Renal cortex interstitium (tissue), 15 donors: ENCODE measurements at places on chromosomes 11 and 22.

DNA sequence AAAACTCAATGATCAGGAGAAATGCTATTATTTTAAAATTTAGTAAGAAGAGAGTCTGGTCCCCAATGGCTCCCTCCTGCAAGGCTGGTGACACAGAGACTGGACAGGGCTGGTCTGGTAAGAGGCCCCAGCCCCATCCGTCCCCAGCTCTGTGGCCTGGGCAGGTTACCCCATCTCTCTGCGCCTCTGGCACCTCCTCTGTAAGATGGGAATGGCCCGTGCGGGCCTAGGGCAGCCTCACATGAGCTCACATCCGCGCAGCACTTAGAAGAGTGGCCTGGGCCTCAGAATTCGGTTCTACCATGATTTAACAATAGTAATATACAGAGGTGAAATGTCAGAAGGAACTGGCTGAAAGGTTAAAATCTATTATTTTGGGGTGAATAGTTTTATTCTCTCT, 1.2 kb downstream of the APOBEC3F start:
- DNase-seq, result no peak

DNA sequence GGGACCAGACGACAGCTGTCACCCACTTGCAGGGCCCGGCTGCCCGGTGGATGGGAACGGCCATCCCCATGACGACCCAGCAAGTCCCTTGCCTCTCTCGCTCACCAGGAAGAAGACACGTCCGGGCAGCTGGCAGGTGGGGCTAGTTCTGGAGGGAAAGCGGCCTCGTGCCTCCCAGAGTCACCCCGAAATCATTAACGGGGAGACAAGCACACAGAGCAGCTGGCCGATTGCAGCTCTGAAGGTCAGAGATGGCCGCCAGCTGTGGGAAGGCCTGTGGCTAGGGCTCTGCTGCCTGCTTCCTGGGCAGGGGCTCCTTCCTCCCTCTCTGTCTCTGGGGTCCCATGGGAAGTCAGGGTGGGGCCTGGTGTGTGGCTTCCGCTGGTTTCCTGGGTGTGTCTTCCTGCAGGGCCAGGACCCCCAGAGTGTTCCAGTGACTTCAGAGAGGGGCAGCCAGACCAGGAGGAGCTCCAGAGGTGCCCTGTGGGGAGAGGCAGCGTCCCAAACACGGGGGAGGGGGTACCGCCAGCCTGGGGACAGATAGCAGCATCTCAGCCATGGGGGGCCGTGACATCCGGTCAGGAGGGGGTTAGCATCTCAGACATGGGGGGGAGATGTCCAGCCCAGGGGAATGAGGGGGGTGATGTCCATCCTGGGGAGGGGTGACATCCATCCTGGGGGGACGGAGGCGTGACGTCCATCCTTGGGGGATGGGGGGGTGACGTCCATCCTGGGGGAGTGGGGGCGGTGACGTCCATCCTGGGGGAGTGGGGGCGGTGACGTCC, 114.9 kb downstream of the KCNQ1 start:
- DNase-seq, result no peak

DNA sequence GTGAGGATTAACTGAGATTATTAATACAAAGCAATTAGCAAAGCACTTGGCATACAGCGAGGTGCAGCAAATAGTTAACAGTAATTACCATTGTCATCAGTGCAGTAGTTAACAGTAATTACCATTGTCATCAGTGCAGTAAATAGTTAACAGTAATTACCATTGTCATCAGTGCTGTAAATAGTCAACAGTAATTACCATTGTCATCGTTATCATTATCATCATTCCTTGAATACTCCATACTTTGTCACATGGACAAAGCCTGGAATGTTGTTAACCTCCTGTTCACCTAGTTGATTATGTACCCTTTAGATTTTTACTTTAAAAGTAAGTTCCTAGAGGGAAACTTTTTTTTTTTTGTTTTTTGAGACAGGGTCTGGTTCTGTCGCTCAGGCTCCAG, 19.5 kb upstream of the LYVE1 start:
- DNase-seq, result no peak

- DNase-seq, result no peak
Measured at GRCh38 chr11:100680070-100680469, 7.0 kb upstream of the ARHGAP42 start.

- DNase-seq, result no peak
Measured at GRCh38 chr11:27356624-27357222, 6.3 kb downstream of the CCDC34 start.

GRCh38 chr11:59918987-59919589, 19.1 kb upstream of the OOSP1 start:
- no peak for DNase-seq

- no peak for DNase-seq
Measured at GRCh38 chr22:17748555-17749353, 25.5 kb downstream of the BID start.

- DNase-seq, result no peak
Measured at GRCh38 chr22:22344430-22344829, 99.8 kb downstream of the VPREB1 start.

- peak; percentile 85 for DNase-seq
Measured at GRCh38 chr22:42553475-42554361, at the start of gene SERHL2. Gene SERHL2 (plus strand): TSS chr22:42553956. CDS start chr22:42554021, 65 bp downstream.

DNA sequence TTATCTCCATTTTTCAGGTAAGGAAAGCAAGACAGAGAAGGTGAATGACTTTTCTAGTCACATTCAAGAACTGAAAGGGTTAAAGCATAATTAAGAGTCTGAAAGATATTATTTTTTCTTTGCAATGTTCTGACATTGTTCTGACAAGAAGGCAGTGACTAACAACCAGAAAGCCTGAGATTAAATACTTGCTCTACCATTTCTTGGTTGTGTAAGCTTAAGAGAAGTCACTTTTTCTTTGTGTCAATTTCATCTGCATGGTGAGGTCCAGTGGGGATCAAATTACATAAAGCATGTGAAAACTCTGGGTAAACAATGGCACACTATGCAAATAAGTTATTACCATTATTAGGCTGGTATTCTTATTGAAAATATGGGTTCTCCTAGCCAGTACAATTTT, 73.7 kb downstream of the PHF21A start:
- no peak for DNase-seq

DNA sequence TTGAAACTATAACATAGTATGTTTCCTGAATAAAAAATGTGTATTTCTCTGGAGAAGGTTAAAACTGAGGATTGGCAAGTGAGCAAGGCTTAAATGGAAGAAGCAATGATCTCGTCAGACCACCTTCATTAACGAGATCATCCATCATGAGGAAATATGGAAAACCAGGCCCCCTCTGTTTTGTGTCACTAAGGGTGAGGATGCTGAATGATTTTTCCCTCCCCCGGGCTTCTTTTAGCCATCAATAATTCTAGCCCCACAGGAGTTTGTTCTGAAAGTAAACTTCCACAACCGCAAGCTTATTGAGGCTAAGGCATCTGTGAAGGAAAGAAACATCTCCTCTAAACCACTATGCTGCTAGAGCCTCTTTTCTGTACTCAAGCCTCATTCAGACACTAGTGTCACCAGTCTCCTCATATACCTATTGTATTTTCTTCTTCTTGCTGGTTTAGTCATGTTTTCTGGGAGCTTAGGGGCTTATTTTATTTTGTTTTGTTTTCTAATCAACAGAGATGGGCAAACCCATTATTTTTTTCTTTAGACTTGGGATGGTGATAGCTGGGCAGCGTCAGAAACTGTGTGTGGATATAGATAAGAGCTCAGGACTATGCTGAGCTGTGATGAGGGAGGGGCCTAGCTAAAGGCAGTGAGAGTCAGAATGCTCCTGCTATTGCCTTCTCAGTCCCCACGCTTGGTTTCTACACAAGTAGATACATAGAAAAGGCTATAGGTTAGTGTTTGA, 5.8 kb upstream of the HBE1 start:
- DNase-seq, result no peak

- no peak for DNase-seq
Measured at GRCh38 chr22:42282943-42283277, 12.5 kb upstream of the TCF20 start.

DNA sequence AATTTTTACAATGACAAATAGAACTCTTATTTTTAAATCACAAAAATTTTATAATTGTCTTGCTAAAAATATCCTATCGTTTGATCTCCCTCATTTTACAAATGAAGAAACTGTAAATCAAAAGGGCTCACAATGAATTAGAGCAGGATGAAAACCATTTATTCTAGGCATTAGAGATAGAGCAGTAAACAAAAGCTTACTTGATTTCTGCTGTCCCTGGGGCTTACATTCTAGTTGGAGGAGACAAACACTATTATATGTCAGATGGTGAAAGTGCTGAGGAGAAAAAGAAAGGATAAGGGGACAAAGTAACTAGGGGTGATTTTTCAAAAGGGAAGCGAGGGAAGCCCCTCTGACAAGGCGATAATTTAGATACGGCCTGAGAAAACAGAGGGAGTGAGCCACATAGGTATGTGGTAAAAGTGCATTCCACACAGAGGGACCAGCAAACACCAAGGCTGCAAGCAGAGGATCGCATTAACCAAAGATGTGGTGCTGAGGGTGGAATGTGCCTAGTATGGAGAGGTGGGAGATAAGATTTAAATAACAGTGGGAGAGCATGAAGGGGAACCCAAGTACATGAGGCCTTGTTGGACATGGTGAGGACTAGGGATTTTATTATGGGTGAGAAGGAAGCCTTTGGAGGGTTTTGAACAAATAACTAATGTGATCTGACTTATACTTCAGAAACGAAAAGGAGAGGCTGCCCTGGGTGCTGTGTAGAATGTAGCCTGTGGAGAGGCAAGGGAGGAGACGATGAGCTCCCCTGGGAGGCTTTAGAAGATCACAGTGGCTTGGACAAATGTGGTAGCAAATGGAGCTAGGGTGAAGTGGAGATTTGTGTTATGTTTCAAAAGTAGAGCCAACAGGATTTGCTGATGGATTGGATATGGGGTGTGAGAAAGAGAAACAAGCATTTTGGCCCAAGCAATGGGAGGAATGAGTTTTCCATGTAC, 62.1 kb downstream of the PDHX start:
- DNase-seq, result no peak

GRCh38 chr11:19680829-19681368, 31.7 kb upstream of the NAV2 start:
- DNase-seq, result no peak

- no peak for DNase-seq
Measured at GRCh38 chr11:105367129-105367528, 227.6 kb upstream of the CARD18 start.

- no peak for DNase-seq
Measured at GRCh38 chr22:23053912-23054530, 16.3 kb upstream of the GNAZ start.

GRCh38 chr11:110907629-110908028, 195.4 kb upstream of the ARHGAP20 start:
- DNase-seq, result no peak

GRCh38 chr11:134901542-134901941, 489.5 kb upstream of the B3GAT1 start:
- no peak for DNase-seq

DNA sequence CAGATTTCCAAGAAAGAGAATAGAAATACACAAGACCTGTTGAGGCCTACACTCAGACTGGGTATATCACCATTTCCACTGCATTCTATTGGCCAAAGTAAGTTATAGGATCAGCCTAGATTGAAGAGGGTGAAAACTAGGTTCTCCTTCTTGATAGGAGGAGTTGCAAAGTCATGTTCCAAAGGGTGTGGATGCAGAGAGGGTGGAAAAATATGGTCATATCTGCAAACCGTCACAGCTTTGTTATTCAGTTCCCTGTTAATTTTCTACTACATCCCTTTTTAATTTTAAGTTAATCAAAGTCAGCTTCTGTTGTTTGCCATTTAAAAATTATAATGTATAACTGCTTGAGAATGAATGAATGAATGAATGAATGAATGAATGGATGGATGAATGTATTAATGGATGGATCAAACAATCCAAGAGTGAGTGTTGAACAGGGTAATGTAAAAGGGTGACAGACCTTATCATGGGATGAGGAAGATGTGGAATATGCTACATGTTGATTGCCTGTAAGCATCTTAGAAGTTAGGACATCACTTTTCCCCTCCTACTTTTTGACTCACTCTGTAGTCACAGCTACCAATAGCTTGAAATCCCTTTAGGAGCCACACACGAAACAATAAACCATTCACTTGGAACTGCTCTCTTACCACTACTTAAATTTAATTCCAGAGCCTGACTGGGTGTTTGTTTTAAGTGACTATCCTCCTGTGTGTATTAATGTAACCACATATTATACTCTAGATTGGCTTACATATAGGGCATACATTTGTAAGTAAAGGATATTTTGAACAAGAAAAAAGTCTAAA, 121.5 kb downstream of the CCDC34 start:
- no peak for DNase-seq

- DNase-seq, result no peak
Measured at GRCh38 chr22:44245438-44245837, 64.7 kb downstream of the PARVG start.

DNA sequence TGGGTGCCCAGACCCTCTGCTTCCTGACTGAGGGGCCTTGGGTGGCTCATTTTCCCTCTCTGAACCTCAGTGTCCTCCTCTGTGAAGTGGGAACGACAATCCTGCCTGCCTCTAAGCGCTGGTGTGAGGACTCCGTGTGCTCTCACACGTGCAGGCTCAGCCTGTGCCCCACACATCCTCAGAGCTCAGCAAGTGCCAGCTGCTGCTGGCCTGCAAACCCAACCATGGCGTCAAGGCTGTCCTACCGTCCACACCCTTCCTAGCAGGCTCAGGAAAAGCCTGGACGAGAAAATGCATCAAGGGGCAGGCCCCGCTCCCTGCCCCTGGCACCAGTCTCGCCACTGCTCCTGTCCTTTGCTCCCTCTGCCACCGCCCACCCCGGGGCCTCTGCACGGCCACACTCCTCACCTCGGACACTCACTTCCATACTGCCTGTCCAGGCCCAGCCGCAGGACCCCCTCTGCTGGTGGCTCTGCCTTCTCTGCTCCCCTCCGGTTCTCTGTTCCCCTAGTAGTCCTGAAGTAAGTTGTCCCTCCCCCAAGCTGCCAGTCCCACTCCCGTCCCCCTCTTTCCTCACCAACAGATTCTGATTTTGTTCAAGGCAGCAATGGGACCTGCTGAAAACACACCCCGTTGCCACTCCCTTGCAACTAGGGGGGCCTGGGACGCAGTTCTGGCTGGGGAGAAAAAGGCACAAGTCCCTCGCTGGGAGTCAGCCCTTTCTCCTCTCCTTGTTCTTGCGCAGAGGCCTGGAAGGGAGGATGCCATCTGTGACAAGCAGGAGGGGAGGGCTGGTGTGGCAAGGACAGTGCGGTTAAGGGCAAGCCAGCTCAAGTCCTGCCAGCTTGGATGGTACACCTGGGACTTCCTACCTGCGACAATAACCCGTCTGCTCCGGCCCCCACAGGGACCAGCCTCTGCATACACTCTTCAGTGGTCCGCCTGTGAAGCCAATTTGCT, 62.2 kb downstream of the ARFGAP3 start:
- no peak for DNase-seq
